PC-9 (cell line): ENCODE measurements at places on chromosomes 12 and 14. TPM values are rescaled to one million over a fixed set of nuclear protein-coding genes. Genes with fewer than 3 reads are reported as not detected.

DNA sequence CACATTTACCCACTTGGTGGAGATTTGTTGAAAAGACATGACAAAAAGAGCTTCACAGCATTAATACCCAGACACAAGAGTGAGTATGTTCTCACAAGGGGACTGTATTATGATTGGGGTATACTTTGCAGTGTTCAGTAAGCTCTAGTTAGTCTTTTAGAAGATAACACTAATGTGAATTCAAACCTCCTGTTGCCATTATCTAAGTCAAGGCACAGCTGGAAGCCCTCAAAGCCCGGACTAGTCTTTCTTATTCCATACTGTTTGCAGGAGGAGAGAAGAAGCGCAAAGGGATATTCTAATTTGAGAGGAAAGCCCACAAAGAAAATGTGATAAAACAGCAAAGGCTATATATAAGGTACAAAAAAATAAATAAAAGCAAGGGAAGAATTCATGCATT is 445.9 kb downstream of the SOX5 start:
- no peak for DNase-seq
- no peaks in the 10 kb centered on the region; the same call in 1 of the 2 replicates for H3K27me3 ChIP-seq
- no peak overlapping the region for H3K27ac ChIP-seq
- no peaks in the 10 kb centered on the region for H3K4me1 ChIP-seq
- no peak overlapping the region for H3K4me3 ChIP-seq

GRCh38 chr14:52269982-52270381 is 2.5 kb downstream of the PTGDR start:
- no peak overlapping the region for H3K27ac ChIP-seq
- H3K27me3 ChIP-seq, result no peaks in the 10 kb centered on the region
- H3K4me1 ChIP-seq, result no peaks in the 10 kb centered on the region
- no peak overlapping the region for H3K4me3 ChIP-seq
- H3K36me3 ChIP-seq, result no peaks in the 10 kb centered on the region
- no peak for DNase-seq

DNA sequence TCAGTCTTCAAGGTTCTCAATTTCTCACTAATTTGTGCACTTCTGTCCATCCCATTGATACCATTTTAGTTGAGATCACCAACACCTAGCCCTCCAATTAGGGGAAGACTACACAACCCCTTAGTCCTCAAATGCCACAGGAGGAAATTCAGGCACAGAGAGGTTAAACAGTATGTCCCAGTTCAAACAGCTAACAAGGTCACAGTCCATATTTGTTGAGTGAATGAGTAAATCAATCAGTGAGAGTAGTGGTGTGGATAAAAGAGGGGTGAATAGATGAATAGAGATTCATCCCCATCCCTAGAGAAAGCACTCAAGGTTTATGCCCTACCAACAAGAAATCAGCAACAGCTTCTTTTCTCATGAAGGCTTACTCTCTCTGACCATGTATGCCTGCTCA is 94.2 kb upstream of the RIC8B start:
- H3K27me3 ChIP-seq, result no peaks in the 10 kb centered on the region; the same call in 1 of the 2 replicates
- DNase-seq, result no peak
- H3K27ac ChIP-seq, result no peak overlapping the region
- no peaks in the 10 kb centered on the region for H3K4me1 ChIP-seq

DNA sequence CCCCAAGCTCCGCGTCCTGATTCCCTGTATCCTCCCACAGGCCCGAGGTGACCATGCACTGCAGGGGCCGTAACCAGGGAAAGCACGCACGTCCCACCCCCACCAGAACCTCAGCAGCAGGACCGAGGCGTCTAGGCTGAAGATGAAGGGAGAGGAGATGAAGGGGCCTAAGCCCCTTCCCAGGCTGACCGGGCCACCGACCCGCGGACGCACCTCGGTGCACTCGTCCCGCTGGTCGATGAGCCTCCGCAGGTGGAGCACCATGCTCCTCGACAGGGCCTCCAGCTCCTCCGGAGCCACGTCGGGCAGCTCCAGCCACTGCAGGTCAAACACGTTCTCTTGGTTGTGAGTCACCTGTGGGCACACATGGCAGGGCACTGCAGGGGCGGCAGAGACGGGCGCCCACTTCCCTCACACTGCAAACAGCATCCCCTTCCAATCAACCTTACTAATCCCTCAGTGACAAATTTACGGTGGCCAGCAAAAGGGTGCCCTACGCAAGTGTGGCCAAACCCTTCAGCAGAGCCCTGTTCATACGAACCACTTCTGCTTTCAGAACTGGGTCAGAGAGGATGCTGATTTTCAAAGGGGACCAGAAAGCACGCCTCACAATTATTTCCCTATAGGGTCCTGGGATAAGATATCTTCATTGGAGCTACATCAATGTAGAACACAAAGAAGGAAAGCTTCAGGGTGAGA is 77.8 kb downstream of the CCDC88C start:
- H3K27ac ChIP-seq, result no peak overlapping the region
- H3K36me3 ChIP-seq, result no peaks in the 10 kb centered on the region

DNA sequence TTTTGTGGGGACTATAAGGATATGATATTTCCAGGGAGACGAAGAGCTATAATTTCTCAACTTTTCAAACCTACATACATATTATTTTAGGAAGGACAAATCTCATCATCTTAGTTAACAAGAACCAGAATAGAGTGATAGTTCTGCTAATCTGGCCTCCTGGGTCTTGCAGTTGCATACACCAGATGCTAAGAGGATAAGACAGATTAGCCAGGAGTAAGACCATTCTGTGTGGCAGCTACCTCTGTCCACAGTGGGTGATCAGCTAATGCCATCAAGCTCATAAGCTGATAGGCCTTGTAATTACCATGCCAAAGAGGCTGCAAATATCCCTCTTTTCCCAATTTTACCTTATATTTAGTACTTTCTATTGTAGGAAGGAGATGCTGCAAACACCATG is 776.8 kb downstream of the NRXN3 start:
- no peaks in the 10 kb centered on the region for H3K36me3 ChIP-seq
- H3K4me1 ChIP-seq, result peaks cover 8% of the 10 kb centered on the region
- H3K27me3 ChIP-seq, result peaks cover 11% of the 10 kb centered on the region; the same call in 1 of the 2 replicates
- H3K27ac ChIP-seq, result no peak overlapping the region
- no peak for DNase-seq

GRCh38 chr12:65934480-65935115 is 110.3 kb downstream of the HMGA2 start:
- DNase-seq, result no peak
- H3K36me3 ChIP-seq, result 0 out of 2 replicates have a peak, but pooled peaks cover 4% of the 10 kb centered on the region
- H3K4me3 ChIP-seq, result no peak overlapping the region
- no peak overlapping the region for H3K27ac ChIP-seq
- 0 out of 2 replicates have a peak, but pooled peaks cover 4% of the 10 kb centered on the region for H3K4me1 ChIP-seq
- H3K27me3 ChIP-seq, result no peaks in the 10 kb centered on the region

DNA sequence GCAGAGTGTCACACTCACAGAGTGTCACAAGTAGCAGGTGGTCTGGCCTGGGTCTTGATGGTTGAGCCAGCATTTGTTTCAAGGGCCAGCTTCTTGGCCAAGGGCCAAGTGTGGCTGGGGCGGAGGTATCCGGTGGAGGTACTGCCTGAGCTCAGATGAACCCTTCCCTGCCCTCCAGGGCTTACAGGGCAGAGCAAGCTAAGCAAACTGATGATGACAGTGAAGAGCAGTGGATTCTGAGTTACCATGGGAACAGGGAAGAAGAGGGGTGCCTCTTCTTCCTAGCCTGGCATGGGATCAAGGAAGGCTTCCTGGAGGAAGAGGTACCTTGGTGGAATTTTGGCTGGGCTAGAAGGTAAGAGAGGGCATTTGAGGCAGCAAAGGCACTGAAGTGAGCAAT is 35.7 kb downstream of the MVK start:
- H3K4me3 ChIP-seq, result no peak overlapping the region
- no peaks in the 10 kb centered on the region for H3K36me3 ChIP-seq
- no peaks in the 10 kb centered on the region for H3K4me1 ChIP-seq
- H3K27ac ChIP-seq, result no peak overlapping the region
- no peak for DNase-seq

DNA sequence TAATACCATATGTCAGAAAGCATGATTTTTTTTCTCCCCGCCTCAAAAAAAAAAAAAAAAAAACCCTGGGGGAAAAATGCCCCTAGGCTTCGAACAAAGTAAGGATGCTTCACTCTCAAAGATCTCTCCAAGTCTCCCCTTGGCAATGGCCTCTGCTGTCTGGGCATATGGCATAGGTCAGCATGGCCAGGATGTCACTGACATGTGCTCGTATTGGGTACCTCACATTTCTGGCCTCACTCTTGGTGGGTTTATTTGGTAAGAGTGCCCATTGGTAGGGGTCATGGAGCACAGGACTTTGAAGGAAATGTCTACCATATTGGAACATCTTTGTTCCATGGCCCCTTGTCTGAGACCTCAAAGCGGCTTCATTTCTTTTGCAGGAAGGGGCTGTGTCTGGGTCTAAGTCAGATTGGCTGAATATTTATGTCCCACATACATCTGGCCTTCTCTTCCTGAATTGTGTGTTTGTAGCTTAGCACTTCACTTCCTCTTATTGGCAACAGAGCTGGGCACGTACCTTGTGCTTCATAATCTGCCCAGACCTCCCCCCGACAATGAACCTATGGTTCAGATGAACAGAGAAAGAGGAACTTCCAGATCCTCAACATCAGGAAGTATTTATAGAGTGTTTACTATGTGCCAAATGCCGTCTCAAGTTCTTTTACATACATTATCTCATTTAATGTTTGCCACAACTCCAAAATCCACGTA is 36.3 kb upstream of the OAS1 start:
- peaks cover 79% of the 10 kb centered on the region for H3K27me3 ChIP-seq
- no peaks in the 10 kb centered on the region for H3K36me3 ChIP-seq
- no peak for DNase-seq
- H3K4me3 ChIP-seq, result no peak overlapping the region
- no peak overlapping the region for H3K27ac ChIP-seq
- no peaks in the 10 kb centered on the region for H3K4me1 ChIP-seq

- no peaks in the 10 kb centered on the region for H3K4me1 ChIP-seq
- H3K36me3 ChIP-seq, result no peaks in the 10 kb centered on the region
- H3K27me3 ChIP-seq, result no peaks in the 10 kb centered on the region
These were observed 1002.2 kb upstream of the FLRT2 start for GRCh38 chr14:84527706-84528105.

DNA sequence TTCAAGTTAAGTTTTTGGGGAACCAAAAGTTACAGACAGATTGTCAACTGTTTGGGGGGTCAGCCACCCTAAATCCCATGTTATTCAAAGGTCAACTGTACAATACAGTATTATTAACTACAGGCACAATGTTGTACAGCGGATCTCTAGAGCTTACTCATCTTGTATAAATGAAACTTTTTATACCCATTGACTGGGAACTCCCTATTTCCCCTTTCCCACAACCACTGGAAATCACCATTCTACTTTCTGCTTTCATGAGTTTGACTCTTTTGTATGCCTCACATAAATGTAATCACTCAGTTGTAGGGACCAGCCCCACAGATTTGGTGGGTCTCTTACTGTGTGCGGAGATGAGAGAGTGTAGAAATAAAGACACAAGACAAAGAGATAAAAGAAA is 57.8 kb downstream of the SLCO1B3 start:
- DNase-seq, result no peak
- H3K36me3 ChIP-seq, result no peaks in the 10 kb centered on the region
- H3K27me3 ChIP-seq, result no peaks in the 10 kb centered on the region
- H3K4me3 ChIP-seq, result no peak overlapping the region
- no peaks in the 10 kb centered on the region for H3K4me1 ChIP-seq

DNA sequence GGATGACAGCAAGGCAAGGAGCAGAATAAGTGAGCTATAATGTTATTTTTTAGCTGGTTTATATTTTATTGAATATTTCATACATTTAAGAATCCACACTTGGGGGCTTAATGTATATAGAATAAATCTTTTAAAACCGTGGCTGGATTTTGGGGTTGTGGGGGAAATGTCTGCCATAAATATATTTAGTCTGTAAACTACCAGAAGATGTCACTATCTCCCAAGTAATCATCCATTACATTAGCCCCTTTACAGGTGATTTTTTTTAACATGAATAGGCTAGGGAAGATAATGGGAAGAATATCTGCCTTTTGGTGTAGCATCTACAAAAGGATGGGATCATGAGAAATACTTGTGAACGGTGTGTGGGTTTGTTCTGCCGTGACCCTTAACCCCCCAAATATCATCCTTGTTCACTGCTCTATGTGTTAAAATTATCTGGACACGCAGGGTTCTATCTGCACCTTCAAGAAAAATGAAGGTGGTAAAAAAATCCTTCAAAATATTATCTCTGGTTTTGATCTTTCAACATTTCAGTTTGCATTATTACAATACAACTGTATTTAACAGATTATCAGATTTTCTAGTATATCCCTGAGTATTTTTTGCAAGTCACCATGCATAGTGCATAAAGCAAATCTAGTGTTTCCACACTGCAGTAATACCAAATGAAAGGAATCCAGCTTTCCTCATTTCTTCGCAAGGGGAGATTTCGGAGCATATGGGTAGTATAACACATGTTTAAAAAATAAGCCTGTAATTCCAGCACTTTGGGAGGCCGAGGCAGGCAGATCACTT is 8.0 kb upstream of the SLC17A8 start:
- no peaks in the 10 kb centered on the region for H3K36me3 ChIP-seq
- peaks cover 9% of the 10 kb centered on the region for H3K27me3 ChIP-seq
- DNase-seq, result no peak
- no peak overlapping the region for H3K4me3 ChIP-seq

- DNase-seq, result no peak
- H3K4me1 ChIP-seq, result no peaks in the 10 kb centered on the region
- H3K4me3 ChIP-seq, result peak overlapping the region; percentile 28; the same call in 1 of the 2 replicates
- H3K27me3 ChIP-seq, result peaks cover 8% of the 10 kb centered on the region; the same call in 1 of the 2 replicates
- no peaks in the 10 kb centered on the region for H3K36me3 ChIP-seq
These were observed 3.5 kb downstream of the AICDA start for GRCh38 chr12:8609061-8609570.

DNA sequence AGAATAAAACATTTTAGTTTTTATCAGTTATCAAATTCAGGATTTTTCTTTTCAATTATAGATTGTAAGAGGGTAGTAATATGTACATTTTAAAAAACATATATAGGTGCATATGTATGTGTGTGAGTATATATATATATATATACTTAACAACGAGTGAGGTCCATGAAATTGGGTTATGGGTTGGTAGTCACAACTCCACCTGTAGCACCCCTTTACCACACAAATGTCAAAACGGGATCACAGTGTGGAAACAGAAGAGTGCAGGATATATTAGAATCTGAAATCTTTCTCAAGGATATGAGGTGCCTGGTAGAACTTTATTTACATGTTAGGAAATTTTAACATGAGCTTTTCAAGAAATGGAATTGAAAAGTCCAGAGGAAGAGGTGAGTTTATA is 31.3 kb downstream of the MIA2 start:
- peak overlapping the region; percentile 84 for H3K4me3 ChIP-seq
- peak overlapping the region; percentile 92 for H3K27ac ChIP-seq
- no peaks in the 10 kb centered on the region for H3K36me3 ChIP-seq
- DNase-seq, result no peak

The ATP5F1B gene
- 506 and 587 TPM in 2 replicates for total RNA-seq

The C14orf39 gene
- total RNA-seq, result not detected in 2 replicates

The AKAP6 gene
- 2.8 and 3.5 TPM in 2 replicates for total RNA-seq

The HOXC4 gene
- total RNA-seq, result 3.8 and 4.7 TPM in 2 replicates

The KRT3 gene
- 0.24 and 0.73 TPM in 2 replicates for total RNA-seq

The C12orf50 gene
- total RNA-seq, result not detected in 2 replicates

The POMT2 gene
- 96.5 and 109 TPM in 2 replicates for total RNA-seq

The KERA gene
- total RNA-seq, result not detected in 2 replicates
